ENCODE measurements at places on chromosomes 3 and 15.
A peak's percentile ranks its signal among the peaks of the same experiment; 100 is the strongest.

GRCh38 chr3:16329036-16329825 is 64.2 kb downstream of the OXNAD1 start:
- DNase-seq = no peak

- DNase-seq = no peak
Observed at GRCh38 chr15:77631745-77632533, 773 bp downstream of the LINGO1 start.

GRCh38 chr3:13654330-13655060 is 105.6 kb downstream of the FBLN2 start:
- DNase-seq = no peak

DNA sequence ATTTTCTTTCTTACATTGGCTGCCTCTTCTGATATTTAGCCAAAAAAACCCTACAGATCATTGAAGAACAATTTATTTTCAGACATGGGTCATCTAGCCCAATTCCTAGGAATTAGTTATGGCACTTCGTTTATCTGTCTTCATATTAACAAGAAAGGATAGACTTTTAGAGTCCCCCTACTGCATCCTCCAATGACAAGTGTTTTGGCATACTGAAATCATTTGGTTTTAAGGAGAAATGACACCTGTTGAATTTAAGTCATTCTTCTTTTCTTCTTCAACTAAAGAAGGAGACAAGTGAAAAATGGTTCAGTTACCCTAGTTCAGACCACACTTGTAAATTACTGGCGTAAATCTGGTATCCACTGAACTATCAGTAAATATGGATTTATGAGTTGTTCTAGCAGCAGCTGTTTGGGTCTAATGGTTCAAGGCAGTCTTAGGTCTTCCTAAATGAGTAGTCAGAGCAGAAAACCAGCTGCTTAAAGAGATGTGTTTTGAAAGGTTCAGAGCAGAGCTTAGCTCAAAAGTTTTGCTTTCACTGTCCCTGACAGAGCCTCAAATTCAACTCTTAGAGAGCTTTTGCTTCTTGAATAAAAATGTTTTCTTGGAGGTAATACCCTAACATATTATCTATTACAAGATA is 5.6 kb downstream of the VGLL3 start:
- no peak for DNase-seq

DNA sequence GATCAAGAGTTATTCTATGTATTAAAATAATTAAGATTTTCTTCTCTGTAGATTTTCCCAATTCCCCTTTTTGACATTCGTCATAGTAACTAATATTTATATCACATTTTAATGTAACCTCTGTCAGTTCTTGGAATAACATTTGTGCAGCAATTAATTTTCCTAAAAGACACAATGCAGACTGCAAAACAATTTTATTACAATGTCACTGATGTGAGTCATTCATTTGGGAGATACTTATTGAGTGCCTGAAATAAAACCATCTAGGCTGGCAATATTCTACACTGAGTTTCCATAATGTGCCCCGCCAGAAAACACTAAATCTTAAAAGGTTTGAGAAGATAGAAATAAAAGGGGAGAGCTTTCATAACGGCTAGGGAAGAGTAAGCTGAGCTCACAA is 6.7 kb upstream of the USP13 start:
- no peak for DNase-seq

GRCh38 chr3:159904911-159905310 is 83.7 kb upstream of the IL12A start:
- DNase-seq = no peak

GRCh38 chr15:84113919-84114318 is 121.7 kb upstream of the GOLGA6L4 start:
- no peak for DNase-seq

GRCh38 chr3:116563351-116563750 is 118.1 kb upstream of the LSAMP start:
- DNase-seq = no peak

DNA sequence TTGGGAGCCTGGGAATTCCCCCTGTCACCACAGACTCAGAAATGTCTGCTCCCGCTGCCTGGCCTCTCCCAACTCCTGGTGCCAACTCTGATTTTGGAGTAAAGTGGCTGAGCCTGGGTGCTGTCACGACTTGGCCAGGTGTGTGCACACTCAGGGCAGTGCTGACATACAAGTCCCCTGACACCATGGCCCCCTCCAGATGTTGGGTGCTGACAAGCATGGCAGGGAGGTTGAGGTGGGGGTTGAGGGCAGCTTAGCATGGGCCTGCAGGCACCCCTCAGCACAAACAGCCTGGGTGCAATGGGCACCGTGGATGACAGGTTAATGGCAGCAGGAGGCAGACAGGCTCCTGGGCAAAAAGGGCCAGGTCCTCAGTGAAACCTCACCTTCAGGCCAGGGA is 511.2 kb downstream of the SQOR start:
- no peak for DNase-seq

- DNase-seq = no peak
Observed at GRCh38 chr3:105844704-105845103, 24.1 kb downstream of the CBLB start.

GRCh38 chr15:58407236-58407775 is 24.5 kb upstream of the LIPC start:
- no peak for DNase-seq

GRCh38 chr3:22746221-22746620 is 456.9 kb upstream of the UBE2E2 start:
- no peak for DNase-seq

DNA sequence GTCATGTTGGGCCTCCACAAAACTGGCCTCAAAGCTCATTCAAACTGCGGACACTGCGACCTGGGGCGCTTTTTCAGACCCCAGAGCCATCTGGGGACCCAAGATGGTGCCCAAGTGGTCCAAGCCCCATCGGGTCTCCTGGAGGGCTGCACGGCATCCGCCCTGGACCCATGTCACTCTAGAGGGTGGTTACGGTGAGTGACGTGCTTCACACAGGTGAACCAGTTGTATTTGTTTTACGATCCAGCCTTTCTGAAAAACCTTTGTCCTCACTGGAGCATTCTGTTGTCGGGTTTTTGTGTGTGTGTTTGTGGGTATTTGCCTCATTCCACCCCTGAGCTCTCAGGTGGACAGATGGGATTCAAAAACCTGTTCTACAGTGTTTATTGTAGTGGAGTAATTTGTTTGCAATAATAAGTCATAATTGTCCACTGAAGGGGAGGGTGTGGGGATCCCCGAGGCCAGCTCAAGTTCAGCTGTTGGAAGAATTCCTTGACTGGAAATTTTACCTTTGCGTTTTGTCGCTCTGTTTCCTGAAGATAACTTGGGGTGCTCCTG is 1.9 kb downstream of the SLC51A start:
- DNase-seq = no peak

GRCh38 chr3:168524129-168524528 is 428.4 kb upstream of the GOLIM4 start:
- DNase-seq = no peak

DNA sequence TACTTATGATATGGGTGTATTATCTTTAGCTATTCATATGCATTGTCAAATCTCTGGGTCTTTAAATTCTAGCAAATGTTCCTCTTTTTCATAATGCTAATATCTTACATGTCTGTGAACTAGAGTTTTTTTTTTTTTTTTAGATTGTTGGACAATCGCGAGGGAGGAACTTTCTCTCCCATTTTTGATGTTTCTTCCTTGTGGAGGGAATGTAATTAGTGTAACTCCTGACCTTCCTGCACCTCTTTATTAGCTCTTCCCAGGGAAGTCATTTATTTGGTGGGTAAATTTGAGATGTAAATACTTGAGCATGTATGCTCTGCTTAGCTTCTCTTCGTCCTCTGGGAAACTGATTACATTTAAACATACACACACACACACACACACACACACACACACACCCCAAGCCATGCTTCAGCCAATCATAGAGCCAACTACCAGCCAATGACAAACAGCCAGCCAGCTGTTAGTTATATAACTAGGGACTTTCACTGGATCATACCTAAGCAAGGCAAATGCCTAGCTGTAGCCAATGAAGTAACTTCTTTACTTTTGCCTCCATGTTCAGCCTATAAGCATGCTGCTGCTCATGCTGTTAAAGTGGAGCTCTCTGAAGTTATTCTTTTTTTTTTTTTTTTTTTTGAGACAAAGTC is 8.3 kb upstream of the USP8 start:
- no peak for DNase-seq

DNA sequence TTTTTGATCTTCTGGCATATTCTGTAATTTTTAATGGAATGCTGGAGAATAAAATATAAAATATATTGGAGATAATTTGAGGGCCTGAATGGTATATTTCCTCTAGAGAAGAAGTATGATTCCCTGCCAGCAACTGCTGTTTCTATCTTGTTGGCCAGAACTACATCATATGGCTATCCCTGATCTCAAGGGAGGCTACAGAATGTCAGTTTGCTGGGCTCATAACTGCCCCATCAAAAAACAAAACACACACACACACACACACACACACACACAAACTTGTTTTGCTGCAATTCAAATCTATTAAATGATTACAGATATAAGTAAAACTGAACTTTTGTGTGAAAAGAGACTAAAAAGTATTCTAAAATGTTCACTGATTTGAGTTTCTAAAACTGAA is 51.0 kb downstream of the RASA2 start:
- DNase-seq = no peak

- peak; percentile 96 for DNase-seq
Observed at GRCh38 chr3:194685718-194686413, at the start of gene FAM43A. Gene FAM43A, plus strand, starts transcription at chr3:194685883. Its CDS starts 944 bp downstream, at chr3:194686827.

DNA sequence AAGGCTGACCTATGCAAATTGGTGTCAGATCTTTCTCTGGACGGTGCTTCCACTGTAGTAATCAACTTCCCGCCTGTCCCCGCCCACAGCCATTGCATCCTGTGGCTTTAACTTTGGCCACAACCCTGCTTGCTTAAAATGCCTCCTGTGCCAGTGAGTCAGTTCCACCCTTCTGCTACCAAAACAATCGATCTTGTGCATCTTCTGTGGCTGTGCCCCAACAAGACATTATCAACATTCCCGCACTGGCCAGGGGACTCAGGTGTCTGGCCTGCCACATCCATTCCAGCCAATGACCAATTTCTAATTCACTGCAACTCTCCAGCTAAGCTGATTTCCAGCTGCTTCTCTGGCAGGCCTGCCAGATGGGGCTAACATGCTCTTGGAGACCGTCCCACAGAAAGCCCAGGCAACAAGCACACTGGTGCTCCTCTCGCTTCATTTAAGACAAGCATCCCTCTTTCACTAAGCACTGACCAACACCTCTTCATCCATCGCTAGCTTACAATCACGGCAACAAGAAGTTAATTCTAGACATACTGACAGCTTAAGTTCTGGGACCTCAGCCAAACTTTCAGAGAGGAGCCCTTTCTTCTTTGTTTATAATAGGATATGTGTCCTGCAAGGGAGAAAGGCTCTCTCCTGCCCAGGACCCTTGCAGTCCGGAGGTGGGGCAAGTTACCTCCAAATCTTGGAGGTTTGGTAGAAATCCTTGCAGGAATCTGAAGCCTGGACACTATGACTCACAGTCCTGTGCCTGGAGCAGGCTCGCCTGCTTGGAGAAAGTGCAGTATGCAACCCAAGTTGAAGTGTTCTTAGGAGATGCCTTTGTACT is 6.7 kb downstream of the CA12 start:
- peak; percentile 72 for DNase-seq

GRCh38 chr15:55334371-55334770 is 15.3 kb downstream of the PIGB start:
- DNase-seq = no peak

DNA sequence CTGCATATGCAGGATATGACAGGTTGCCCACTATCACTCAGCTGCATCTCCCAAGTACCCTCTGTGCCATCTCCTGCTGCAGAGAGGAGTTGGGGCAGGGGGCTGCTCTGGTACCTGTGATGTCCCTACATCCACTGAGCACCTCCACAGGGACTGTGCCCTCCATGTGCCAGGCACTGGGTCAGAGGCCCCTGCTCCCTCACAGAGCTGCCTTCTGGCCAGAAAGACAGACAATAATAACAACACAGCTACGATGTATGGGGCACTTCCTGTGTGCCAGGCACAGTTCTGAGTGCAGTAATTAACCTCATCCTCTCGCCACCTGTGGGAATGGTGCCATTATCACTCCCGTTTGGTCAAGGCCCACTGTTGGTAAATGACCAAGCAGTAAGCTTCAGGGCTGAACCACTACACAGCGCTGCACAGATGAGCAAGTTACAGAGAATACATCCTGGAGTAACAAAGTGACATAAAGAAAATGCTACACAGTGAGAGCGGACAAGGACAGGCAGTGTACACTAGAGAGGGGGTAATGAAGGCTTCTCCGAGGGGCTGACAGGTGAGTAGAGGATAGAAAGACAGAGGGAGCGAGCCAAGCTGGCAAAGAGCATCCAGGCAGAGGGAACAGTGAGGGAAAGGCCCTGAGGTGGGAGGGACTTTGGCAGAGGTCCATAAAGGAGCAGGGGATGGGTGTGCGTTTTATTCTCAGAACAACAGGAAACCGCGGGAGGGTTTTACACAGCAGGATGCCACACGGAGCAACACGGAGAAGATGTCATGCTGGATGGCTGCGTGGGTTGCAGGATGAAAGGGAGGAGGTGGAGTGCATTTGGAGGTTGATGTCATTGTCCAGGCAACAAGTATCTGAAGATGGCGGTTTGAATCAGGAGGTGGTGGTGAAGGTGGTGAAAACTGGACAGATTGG is 13.6 kb downstream of the WNT7A start:
- no peak for DNase-seq

GRCh38 chr3:71360180-71360579 is 223.3 kb downstream of the FOXP1 start:
- DNase-seq = no peak

DNA sequence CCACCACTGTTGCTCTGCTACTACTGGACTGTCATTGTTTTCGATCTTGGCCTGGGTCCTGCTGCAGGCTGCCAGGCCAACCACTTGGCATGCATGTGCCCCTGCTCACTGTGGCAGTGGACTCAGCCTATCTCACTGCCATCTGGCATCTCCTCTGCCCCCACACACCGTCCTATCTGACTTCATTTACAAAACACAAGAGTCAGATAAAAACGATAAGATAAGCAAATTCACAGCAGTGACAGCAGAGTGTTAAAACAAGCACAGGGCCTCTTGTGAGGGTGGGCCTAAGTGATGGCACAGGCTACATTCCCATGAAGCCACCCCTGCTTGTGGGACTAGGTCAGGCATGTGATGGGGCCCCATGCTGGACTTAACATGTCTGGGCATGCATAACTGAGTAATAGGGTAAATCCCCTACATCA is 68.1 kb downstream of the CRYGS start:
- DNase-seq = no peak

DNA sequence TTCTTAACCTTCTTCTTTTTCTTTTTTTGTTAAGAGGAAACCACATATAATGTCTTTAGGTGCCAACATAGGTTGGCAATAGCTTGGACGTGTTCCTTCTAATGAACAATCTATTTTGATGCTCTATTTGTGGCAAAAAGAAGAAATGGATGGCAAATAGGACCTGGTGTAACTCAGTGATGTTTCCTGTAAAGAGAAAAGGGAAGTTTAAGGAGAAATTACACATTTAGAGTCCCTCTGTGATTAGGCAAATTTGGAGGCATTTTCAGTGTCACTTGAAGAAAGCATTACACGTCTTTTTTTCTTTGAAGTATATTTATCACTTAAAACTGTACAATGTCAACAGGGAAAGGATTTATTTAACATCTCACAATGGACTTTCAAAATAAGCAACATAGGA is 327.1 kb downstream of the ZIC1 start:
- DNase-seq = no peak

GRCh38 chr15:101148166-101148880 is 103.5 kb downstream of the CHSY1 start:
- no peak for DNase-seq

GRCh38 chr3:189897406-189897805 is 223.3 kb downstream of the P3H2 start:
- DNase-seq = no peak

All from left hindlimb (tissue), 1 donor.